ENCODE measurements at places on chromosomes 12 and 14. TPM values are rescaled to one million over a fixed set of nuclear protein-coding genes. Genes with fewer than 3 reads are reported as not detected.

PUS7L gene
- 33.0 TPM for total RNA-seq

AMN gene
- under 0.01 TPM for total RNA-seq

GZMB gene
- not detected for total RNA-seq

PLXNC1 gene
- total RNA-seq, result 0.98 TPM

ERBB3 gene
- total RNA-seq, result under 0.01 TPM

SRRM4 gene
- total RNA-seq, result not detected

PTPRO gene
- 0.20 TPM for total RNA-seq

SELPLG gene
- 0.98 TPM for total RNA-seq

STRN3 gene
- 48.1 TPM for total RNA-seq

C12orf56 gene
- 11.9 TPM for total RNA-seq

OR4K1 gene
- total RNA-seq, result not detected

PDE3A gene
- 0.39 TPM for total RNA-seq

CEBPE gene
- not detected for total RNA-seq

LHX5 gene
- not detected for total RNA-seq

FSCB gene
- not detected for total RNA-seq

GPR33 gene
- total RNA-seq, result not detected

DGKA gene
- 39.3 TPM for total RNA-seq

MYL2 gene
- not detected for total RNA-seq

PTCSC3 gene
- total RNA-seq, result not detected

DIO3 gene
- not detected for total RNA-seq

ADCK1 gene
- 7.0 TPM for total RNA-seq
